Stimulated activated CD8-positive, alpha-beta memory T cell treated with anti-CD3 and anti-CD28 coated beads, Interleukin-15, amount 100 ng/mL, for 48 hours (primary cell): ENCODE measurements at places on chromosomes 7 and 10.

DNA sequence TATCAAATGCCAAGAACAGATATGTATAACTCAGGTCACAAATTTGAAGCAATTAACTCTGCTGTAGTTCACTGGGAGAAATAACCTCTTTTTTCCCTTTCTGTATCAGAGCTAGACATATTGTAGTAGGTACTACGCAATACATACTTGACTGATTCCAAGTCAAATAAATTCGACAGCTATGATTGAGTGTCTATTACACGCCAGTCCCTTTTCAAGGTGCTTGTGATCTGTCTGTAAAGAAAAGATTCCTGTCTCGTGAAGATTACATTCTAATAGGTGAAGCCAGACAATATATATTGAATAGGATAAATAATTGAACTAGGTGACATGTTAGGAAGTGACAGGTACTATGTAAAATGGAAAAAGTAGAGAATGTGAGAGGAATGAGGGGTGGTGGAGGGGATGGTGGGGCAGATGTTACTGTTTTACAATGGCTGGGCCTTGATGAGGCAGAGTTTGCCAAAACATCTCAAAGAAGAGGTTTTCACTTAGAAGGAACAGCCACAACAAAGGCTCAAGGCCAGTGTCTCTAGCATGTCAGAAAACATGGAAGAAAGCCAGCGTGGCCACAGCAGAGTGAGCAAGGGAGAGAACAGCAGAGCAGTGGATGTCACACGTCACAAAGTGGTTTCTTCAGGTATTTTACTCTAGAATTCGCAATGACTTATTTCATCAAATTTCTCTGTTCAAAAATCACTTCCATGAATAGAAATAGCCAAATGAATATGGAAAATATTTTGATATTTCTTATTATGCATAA, 282.6 kb upstream of the CACNA2D1 start:
- DNase-seq = no peak

- no peak for DNase-seq
Measured at GRCh38 chr7:50314836-50315592, 10.5 kb downstream of the IKZF1 start.

- DNase-seq = no peak
Measured at GRCh38 chr10:110701617-110701971, 57.5 kb downstream of the RBM20 start.

GRCh38 chr10:47047577-47048525, 136.6 kb downstream of the PTPN20 start:
- DNase-seq = peak; percentile 59

- DNase-seq = no peak
Measured at GRCh38 chr7:46139079-46139478, 218.0 kb upstream of the IGFBP3 start.
